ENCODE measurements at places on chromosomes 1 and 21.
A peak's percentile ranks its signal among the peaks of the same experiment; 100 is the strongest.

DNA sequence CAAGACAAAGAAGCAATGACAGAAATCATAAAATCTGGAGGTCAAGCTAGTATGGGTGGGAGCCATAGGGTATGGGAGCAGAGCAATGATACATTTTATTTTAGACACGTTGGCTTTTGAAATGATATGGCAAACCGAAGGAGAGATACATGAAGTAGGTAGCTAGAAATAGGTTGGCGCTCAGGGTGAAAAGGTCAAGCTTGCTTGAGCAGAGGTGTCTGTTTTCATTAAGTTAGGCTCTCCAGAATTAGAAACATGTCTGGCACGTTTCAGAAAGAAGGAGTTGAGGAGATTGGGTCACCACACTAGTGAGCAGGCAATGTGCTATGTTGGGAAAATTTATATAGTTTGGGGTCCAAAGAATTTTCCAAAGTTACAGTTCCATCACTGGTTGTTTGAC, 151.4 kb downstream of the AMY1C start:
- no peak for DNase-seq

GRCh38 chr21:45820171-45821091, 161.1 kb upstream of the COL6A1 start:
- peak; percentile 64 for DNase-seq

DNA sequence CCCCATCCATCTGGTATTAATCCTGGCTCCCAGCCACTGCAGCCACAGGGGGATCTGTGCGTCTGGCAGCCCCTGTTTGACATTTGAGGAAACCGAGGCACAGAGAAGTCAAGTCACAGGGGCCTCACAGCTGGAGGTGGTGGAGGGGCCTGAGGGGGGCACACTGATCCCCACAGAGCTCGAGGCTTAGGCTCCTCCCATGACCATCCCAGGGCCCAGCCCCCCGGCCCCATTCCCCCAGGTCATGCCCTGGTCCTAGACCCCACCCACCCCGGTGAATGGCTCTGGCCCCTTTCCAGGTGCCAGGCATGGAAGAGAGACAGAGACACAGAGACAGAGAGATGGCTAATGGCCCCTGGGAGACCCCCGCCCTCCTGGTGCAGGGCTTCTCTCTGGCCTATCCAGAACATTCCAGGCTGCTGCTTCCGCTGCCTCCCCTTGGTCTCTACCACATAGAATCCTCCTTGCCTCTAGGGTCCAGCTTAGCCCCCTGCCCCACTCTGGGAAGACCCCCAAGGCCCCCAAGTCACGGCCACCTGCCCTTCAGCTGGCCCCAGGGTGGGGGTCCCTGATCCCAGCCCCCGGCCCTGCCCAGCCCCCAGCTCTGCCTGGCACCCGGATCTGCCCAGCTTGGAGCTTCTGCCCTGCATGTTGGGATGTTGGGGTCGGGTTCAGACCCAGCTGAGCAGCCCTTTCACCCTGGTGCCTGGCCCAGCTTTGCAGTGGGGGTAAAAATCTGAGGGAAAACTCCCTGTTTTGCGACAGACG, 29.2 kb upstream of the LRRC3 start:
- no peak for DNase-seq

DNA sequence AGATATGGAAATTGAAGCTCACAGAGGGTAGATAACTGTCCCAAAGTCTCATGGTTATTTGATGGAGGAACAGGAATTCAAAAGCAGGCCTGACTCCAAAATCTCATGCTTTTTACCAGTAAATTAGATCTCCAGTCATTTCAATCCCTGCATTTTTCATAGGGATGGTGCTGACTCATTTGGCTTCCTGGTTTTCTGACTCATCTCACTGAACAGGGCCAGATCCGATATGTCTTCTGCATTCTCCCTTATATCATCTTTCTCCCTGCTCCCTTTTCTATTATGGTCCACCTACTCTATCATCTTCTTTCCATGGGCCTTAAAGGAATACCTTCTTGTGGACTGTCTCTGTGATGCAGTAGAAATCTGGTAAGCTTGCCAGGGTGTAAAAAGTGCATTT, 187.2 kb downstream of the FGGY start:
- no peak for DNase-seq

GRCh38 chr1:246638941-246639655, 72.8 kb downstream of the CNST start:
- no peak for DNase-seq

GRCh38 chr1:106603616-106604015, 452.9 kb upstream of the PRMT6 start:
- no peak for DNase-seq

DNA sequence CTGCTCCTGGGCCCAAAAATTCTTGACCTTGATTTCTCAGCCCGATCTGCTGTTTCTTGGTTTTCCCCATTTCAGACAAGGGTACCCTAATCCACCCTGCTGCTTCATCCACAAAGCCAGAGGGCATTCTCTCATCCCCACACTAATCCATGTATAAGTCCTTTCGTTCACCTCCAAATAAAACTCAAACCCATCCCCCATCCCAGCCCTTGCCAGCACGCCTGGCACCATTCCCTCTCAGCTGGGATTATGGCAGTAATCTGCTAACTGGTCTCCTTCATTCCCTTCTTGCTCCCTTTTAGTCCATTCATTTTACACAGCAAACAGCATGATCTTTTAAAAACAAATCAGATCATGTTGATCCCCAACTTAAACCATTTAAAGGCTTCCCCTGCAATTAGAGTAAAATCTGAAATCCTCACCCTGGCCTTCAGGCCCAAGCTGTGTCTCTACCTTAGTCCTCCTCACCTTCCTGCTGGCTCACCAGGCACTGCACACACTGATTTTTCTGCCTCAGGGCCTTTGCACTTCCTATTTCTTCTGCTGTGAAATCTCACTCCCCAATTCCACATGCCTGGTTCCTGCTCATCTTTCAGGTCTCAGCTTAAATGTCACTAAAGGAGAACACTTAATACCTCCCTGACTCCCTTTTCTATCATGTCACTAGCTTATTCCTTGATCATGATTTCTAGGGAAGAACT, 12.2 kb upstream of the TRNP1 start:
- DNase-seq: no peak

- DNase-seq: no peak
Observed at GRCh38 chr1:42576935-42577334, 81.3 kb upstream of the PPIH start.

- DNase-seq: no peak
Observed at GRCh38 chr1:202710070-202711045, at the start of gene SYT2. TSS of gene SYT2 (minus strand) at chr1:202710454. CDS start at chr1:202605772, 104,682 bp downstream.

- DNase-seq: no peak
Observed at GRCh38 chr1:201625226-201625761, 86.4 kb downstream of the NAV1 start.

GRCh38 chr1:41242342-41243078, 404 bp upstream of the SCMH1 start:
- no peak for DNase-seq

GRCh38 chr1:197737916-197738315, 37.4 kb downstream of the DENND1B start:
- DNase-seq: no peak

- no peak for DNase-seq
Observed at GRCh38 chr1:88911161-88911560, 19.8 kb upstream of the GTF2B start.

DNA sequence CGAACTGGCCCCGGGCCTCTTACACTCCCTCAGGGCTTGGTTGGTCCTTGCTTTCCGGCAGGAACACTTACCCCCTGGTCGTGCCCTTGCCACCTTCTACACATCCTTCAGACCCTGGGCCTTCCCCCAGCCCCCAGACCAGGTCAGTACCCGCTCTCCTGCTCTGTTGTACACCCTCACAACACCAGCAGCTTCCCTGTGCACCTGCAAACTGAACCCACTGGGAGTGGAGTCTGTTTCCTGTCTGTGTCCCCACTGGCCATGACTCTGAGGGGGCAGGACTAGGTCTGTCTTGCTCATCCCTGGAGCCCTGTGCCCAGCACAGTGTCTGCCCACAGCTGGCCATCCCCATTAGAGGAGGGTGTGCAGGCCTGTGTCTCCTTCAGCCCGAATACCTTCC, 2.1 kb upstream of the TMEM200B start:
- DNase-seq: no peak

DNA sequence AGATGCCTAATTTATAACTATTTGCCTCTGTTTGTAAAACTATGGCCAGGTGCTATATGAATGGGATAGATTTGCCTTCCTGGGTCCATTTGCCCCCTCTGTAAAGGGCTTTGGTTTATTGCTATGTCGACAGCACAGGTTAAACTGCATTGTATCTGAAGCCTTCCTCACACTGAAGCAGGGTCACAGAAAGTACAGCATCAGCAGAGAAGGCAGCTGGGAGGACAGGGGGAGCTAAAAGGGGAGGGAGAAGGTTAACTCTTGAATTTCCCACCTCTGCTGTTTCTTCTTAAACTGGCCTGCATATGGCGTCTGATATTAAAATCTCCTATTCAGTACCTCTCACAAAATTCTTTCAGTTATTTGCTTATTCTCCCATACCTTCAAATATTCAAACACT, 297.4 kb downstream of the TM2D1 start:
- DNase-seq: no peak

GRCh38 chr1:200968469-200969410, 54.8 kb downstream of the KIF21B start:
- no peak for DNase-seq

GRCh38 chr1:15740924-15741850, 1.1 kb upstream of the TMEM82 start:
- DNase-seq: peak; percentile 47

GRCh38 chr1:56135069-56135863, 444.1 kb downstream of the PLPP3 start:
- DNase-seq: no peak

DNA sequence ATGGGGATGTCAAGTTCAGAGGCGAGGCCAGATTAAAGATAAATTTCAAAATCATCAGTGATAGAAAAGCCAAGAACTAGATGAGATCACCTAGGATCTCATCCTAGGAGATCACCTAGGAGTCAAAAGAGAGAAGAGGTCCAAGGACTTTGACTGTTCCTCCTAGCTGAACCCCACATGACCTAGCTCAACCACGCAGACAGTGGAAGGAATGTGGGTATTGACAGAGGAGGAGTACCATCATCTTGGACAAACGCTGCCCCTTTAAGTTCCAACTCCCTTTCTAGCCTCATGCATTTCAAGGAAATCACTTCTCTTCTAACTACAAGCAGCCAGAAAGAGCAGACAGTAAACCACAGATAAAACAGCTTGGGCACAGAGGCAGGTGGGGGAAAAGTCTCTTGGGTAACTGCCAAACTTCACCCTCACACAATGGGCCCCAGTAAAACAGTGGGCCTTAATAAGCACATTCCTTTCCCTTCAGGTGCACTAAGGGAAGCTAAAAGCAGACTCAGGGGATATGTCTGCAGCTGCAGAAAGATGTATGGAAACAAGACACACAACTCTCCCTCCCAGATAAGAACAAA, 12.5 kb upstream of the FAM76A start:
- no peak for DNase-seq

- no peak for DNase-seq
Observed at GRCh38 chr1:198278943-198279342, 122.1 kb downstream of the NEK7 start.

- no peak for DNase-seq
Observed at GRCh38 chr21:29726044-29726443, 213.8 kb downstream of the GRIK1 start.

DNA sequence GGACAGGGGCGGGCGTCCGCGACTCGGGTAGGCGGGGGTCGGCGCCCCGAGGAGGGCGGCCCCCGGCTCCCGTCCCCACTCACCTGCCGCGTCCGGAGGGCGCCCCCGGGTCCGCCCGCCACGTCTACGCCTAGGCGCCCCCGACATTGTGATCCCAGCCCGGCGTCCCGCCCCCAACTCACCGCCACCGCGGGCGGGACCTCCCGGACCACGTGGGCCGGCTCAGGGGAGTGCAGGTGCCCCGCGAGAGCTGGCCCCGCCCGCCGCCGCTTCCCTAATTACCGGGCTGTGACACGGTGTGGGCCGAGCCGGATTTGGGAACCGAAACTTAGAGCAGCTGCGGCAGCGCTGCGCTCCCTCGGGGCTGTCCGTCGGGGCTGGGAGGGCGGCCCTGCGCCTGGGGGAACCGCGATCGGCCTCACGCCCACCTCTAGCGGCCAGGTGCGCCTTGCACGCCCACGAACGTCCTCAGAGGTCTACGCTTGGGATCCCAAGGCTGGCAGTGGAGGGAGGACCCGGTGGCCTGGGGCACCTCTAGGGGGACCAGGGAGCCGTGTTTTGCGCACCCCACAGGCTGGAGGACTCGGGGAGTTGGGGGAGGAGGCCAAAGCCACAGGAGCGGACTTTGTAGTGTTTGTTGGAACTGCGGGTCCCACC, 521 bp upstream of the NADK start:
- DNase-seq: peak; percentile 62

GRCh38 chr1:157626099-157626498, 28.2 kb upstream of the FCRL4 start:
- DNase-seq: no peak

DNA sequence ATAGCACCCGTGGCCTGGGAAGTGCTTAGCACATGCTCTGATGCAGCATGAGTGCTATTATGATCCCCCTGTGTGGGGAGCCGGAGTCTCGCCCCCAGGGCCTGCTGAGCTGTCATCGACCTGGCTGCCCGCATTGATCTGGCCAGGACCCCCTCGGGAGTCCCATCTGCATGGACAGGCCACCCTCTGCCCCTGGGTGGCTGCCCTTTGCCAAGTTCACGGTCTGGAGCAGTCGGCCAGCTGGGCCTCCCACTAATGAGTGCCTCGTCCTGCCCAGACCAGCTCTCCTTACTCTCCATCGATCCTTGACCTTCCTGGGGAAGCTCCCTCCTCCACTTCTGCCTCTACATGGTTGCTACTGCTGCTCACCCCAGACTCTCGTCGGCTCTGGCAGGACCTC, 121.8 kb upstream of the RUNX3 start:
- no peak for DNase-seq

GRCh38 chr1:2981388-2981787, 39.9 kb upstream of the ACTRT2 start:
- DNase-seq: no peak

GRCh38 chr1:189180057-189180456, 1297.6 kb downstream of the BRINP3 start:
- DNase-seq: no peak

DNA sequence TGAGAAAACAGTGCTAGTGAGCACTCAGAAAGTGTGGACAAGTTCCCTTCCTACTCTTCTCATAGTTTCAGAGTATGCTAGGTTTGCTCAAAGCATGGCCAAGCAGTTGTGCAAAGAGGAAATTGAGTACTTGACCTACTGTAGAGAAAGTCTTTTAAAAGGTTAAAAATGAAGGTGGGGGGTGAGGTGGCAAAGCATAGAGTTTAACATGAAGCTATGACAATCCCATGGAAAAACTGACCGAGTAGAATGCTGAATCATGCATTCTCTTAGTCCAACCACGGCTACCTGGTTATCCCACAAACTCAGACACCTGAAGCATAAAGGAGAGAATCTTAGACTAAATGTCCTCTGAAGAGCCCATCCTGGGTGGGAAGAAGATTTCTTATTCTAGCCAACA, 79.9 kb downstream of the PTPN14 start:
- no peak for DNase-seq

DNA sequence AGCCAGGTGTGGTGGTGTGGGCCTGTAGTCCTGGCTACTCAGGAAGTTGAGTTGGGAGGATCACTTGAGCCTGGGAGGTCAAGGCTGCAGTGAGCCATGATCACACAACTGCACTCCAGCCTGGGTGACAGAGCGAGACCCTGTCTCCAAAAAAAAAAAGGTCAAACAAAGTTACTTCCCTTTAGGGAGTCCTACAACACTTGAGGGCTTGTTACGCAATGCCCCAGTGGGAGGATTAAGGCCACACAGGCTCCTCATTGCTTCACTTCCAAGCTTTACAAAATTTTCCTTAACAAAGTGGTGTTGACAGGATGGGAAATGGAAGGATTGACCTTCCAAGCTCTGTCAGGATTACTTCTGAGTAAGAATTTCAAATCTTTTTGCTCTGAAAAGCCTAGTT, 6.2 kb upstream of the EXTL1 start:
- DNase-seq: no peak

Measured in activated T-helper 1 cell treated with Interleukin-2 at 50 U/mL for 16 hours (primary cell).